ENCODE measurements at places on chromosomes 1 and 21. TPM values are rescaled to one million over a fixed set of nuclear protein-coding genes. Genes with fewer than 3 reads are reported as not detected.
A peak's percentile ranks its signal among the peaks of the same experiment; 100 is the strongest.

Gene ZMYM4
- 16.1 TPM for polyA plus RNA-seq

Gene DHDDS
- 25.0 TPM for polyA plus RNA-seq

Gene C4BPA
- not detected for polyA plus RNA-seq

GRCh38 chr1:79310609-79311008, 304.1 kb upstream of the ADGRL4 start:
- H3K4me3 ChIP-seq, result no peak overlapping the region
- no peaks in the 10 kb centered on the region for H3K36me3 ChIP-seq
- no peaks in the 10 kb centered on the region for H3K27me3 ChIP-seq
- no peaks in the 10 kb centered on the region for H3K4me1 ChIP-seq
- H3K27ac ChIP-seq, result no peak overlapping the region
- no peak for DNase-seq

- peaks cover 29% of the 10 kb centered on the region for H3K36me3 ChIP-seq
- DNase-seq, result peak; percentile 73
- peak overlapping the region; percentile 96 for H3K4me3 ChIP-seq
- peak overlapping the region; percentile 77 for H3K27ac ChIP-seq
- no peaks in the 10 kb centered on the region for H3K27me3 ChIP-seq
Measured at GRCh38 chr1:181089017-181089675, 646 bp downstream of the IER5 start.

Gene ANXA9
- 0.07 TPM for polyA plus RNA-seq

- no peaks in the 10 kb centered on the region for H3K36me3 ChIP-seq
- no peaks in the 10 kb centered on the region for H3K27me3 ChIP-seq
- H3K4me3 ChIP-seq, result no peak overlapping the region
- no peak for DNase-seq
Measured at GRCh38 chr1:232327269-232327668, 302.7 kb downstream of the SIPA1L2 start.

DNA sequence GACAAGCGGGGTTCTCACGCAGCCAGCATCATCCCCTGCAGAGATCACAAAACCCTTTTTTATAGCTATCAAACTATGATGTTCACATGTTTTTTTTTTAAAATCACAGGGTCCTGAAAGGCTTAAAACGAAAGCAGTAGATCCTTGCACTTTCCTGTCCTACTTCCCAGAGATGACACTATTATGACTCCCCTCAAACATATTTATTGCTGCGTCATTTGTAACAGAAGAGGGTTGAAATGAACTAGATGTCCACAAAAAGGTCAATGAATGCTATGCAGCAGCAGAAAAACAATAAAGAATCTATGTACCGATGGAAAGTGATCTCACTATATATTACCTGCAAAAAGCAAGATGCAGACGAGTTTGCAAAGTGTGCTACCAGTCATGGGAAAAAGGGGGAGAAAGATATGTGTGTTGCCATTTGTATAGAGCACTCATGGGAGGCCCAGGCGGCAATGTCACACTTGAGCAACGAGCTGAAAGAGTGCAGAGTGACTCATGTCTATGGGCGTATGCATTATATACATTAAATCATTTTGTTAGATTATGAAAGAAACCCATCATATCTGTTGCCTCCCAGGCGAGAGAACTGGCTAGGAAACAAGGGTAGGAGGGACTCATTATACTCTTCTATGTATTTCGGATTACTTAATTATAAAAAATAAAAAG, 68.9 kb upstream of the PARP1 start:
- H3K4me1 ChIP-seq, result peaks cover 23% of the 10 kb centered on the region
- no peaks in the 10 kb centered on the region for H3K36me3 ChIP-seq
- H3K27ac ChIP-seq, result no peak overlapping the region
- no peak for DNase-seq
- peaks cover 16% of the 10 kb centered on the region for H3K27me3 ChIP-seq
- no peak overlapping the region for H3K4me3 ChIP-seq

GRCh38 chr1:18134324-18135046, 26.9 kb downstream of the IGSF21 start:
- H3K27ac ChIP-seq, result no peak overlapping the region
- no peaks in the 10 kb centered on the region for H3K27me3 ChIP-seq
- no peak overlapping the region for H3K4me3 ChIP-seq
- peak; percentile 77 for DNase-seq
- H3K4me1 ChIP-seq, result peaks cover 53% of the 10 kb centered on the region
- H3K36me3 ChIP-seq, result no peaks in the 10 kb centered on the region

DNA sequence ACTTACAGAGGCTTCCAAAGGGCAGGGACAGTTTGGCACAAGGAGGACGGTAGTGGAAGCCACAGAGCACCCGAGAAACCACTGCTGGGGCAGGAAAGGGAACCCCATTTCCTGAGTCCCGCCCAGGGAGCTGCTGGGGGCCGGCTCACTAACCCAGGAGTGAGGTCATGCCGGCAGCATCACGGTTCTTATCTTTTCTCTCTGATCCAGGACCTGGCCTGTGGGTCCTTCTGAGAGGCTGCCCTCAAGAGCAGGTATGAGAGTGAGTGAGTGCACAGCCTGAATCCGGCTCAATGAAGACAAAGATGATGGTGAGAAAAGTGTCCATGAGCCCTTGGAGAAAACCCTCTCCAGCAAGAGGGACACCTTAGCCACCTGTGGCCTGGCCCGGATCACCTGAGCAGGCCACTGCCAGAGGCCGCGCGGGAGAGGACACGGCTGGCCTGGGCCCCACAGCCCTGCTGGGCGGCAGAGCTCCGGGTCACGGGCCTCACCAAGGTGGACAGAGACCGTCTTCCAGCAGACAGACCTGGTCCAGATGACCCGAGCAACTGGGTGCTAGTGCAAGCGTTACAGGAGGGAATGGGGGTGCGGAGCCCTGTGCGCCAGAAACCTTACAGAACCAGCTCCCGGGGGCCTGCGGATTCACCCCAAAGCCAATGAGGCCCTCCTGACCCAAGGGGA, 94.9 kb downstream of the RIPK4 start:
- no peaks in the 10 kb centered on the region for H3K36me3 ChIP-seq
- no peak overlapping the region for H3K4me3 ChIP-seq
- H3K27me3 ChIP-seq, result no peaks in the 10 kb centered on the region
- no peaks in the 10 kb centered on the region for H3K4me1 ChIP-seq
- no peak overlapping the region for H3K27ac ChIP-seq
- DNase-seq, result no peak

Measured in SK-N-SH (cell line).